ENCODE measurements at places on chromosomes 5 and 9.

DNA sequence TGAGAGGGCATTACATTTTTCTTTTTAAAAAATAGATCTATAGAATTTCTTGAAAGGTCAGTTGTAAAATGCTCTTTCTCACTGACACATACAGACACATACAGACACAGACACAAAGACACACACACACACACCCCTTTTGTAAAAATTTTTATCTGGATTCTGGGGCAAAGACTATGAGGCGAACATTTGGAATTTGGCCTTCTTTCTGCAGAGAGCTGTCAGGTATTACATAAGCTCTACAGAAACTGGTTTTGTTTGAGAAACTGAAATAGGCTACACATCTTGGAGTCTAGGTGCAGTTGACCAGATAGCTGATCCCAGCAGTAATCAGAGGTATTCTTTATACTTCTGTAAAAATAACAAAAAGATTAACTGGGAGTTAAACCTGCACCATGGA is 315.9 kb upstream of the RPS23 start:
- DNase-seq, result no peak

- no peak for DNase-seq
Measured at GRCh38 chr5:68435611-68436010, 220.1 kb downstream of the PIK3R1 start.

DNA sequence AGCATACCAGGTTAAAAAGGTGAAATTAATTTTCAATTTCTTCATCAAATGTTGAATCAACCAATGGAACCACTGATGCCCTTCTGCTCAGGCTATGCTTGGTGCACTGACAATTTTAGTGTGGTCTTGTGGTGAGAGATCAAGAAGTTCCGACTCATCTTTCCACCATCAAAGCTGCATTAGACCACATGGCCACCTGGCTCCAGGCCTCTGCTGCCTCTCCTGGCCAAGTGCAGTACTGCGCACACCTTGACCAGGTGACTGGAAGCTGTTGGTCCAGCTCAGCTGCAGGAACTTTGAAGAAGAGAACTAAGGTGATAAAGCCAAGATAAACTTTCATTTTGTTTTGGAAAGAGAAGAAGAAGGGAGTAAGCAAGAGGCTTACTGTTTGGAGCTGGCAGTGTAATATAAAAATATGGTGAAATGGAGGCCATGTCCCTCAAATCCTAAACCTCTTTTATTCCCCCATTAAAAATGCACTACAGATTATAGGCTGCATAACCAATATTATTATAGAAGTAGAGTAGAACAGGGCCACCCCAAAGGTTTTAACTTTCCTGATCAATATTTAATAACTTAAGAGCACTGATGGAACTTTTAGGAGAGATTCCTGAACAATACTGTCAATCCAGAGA is 315.5 kb upstream of the C9orf72 start:
- DNase-seq, result peak; percentile 26

DNA sequence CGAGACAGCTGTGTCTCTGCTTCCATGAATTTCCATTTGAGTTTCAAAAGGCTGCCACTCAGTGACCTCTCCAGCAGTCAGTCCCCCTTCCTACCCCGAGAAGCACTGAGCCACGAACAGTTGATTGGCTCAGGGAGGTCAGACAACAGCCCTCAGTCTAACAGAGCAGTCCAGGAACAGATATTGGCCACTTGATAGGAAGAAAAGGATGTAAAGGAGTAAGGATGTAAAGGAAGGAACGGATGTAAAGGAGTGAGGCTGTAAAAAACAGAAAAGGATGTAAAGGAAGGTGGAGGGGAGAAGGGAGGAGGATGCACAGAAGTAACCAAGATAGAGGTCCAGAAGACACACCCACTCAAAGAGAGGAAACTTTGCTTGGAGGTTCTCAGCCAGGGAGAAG is 3.2 kb upstream of the NR4A3 start:
- DNase-seq, result no peak

DNA sequence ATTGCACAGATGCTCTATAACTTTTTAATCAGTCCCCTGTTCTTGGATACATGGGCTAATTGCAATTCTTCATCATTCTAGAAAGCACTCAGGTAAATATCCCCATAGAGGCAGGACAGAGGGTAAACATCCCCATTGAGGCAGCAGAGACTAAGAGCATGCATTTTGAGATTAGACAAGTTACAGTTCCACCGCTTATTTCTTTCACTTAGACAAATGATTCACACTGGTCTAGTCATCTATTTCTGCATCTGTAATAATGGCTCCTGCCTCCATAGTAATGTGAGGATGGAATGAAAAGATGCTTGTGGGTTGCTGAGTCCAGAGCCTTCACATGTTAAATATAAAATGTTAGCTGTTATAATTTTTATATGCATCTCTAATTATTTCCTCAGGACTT is 276.9 kb downstream of the ARHGAP26 start:
- DNase-seq, result no peak

DNA sequence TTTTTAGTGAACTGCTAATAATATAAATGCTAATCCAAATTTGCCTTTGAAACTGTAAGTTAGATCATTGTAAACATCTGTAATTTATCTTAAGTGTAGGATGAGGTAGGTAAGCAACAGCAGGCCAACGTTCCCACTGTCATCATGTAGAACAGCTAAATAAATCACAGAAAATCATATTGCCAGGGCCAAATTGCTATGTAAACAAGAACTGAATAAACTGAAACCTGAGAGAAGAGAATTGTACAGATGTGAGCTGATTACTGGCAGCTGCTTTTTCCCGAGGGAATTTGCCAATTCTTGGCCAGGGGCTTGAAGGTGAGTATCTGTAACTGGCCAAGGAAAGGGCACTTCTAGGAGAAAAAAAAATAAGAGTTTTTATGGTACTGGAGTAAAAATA is 97.6 kb downstream of the CDH10 start:
- DNase-seq, result no peak

DNA sequence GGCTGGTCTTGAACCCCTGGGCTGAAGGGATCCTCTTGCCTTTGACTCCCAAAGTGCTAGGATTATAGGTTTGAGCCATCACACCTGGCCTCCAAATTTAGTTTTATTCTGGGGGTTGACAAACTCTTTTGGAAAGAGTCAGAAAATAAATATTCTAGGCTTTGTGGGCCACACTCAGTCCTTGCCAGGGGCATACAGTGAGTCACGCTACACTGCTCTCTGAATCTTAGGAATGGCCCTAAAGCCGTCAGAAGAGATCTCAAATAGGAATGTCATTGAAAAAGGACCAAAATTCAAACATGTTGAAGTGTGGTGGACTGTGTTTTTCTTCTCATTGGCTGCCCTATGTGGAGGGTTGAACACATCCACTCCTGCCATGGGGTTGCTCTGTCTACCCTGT is 127.7 kb upstream of the BASP1 start:
- DNase-seq, result no peak

- no peak for DNase-seq
Measured at GRCh38 chr9:34570809-34571480, 18.6 kb downstream of the CNTFR start.

- no peak for DNase-seq
Measured at GRCh38 chr5:179129607-179130071, 69.5 kb downstream of the ZNF354C start.

DNA sequence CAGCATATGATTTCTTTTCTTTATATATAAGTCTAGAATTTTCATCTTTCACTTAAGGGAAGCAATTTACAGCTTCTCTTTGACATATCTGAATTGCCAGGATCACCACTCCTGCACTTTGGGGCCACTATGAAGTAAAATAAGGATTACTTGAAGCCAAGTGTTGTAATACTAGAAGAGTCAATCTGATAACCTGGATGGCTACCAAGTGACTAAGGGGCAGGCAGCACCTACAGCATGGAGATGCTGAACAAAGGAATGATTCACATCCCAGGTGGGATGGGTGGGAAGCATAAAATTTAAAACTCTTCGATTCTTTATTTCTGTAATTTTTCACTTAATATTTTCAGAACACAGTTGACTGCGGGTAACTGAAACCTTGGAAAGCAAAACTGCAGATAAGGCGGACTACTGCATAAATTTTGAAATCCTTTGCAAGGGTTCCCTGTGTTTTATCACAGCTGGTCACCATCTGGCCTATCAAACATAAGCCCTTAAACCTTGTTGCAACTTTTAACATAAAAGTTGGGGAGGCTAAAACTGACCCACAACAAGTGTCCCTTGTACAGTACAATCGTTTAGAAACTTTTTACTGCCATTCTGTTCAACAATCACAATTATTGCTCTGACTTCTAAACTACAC is 31.2 kb downstream of the NR3C1 start:
- DNase-seq, result no peak

- DNase-seq, result no peak
Measured at GRCh38 chr9:89742660-89743059, 137.8 kb downstream of the GADD45G start.

DNA sequence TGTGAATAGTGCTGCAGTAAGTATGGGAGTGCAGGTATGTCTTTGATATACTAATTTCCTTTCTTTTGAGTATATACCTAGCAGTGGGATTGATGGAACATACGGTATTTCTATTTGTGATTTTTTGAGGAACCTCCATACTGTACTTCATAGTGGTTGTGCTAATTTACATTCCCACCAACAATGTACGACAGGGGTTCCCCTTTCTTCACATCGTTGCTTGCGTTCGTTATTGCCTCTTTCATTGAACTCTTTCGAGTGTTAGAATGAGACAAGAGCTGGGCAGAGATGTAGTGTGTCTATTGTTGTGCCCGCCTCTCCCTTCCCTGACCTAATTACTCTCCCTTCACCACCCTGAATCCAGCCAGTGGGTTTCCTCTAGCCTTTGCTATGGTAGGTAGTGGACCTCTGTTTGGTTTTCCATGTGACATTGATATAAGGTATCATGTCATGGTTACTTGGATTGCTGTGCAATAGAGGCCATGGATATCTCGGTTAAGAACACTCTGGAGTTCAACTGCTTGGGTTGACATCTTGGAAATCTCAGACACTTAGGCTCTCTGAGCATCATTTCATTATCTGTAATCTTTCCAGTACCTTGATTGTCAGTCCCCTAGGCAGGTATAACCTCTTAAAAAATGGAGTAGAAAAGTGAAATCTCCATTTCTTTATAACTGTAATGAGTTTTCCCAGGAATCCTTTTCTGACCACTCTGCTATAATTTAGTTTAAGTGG is 19.5 kb downstream of the AOPEP start:
- DNase-seq, result no peak

DNA sequence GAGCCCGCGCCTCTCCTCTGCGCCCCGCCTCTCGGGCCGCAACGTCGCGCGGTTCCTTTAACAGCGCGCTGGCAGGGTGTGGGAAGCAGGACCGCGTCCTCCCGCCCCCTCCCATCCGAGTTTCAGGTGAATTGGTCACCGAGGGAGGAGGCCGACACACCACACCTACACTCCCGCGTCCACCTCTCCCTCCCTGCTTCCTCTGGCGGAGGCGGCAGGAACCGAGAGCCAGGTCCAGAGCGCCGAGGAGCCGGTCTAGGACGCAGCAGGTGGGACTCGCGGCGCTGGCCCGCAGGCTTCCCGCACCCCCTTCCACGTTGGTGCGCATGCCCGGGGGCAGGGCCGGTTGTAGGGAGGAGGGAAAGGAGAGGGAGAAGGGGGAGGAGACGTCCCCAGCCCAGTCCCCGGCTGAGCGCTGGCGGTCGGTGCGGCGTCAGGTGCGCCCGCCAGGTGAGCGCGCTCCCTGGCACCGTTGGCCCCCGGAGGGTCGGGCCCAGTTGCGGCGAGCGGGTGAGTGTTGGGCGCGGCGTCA is at the start of gene OCLN:
TSS of gene OCLN (plus strand) at position 400 of the 532 bp plus-strand sequence. CDS start 11,455 bp downstream, outside the sequence.
- DNase-seq, result peak; percentile 26

GRCh38 chr9:121807823-121808278 is 156.4 kb downstream of the DAB2IP start:
- DNase-seq, result no peak

DNA sequence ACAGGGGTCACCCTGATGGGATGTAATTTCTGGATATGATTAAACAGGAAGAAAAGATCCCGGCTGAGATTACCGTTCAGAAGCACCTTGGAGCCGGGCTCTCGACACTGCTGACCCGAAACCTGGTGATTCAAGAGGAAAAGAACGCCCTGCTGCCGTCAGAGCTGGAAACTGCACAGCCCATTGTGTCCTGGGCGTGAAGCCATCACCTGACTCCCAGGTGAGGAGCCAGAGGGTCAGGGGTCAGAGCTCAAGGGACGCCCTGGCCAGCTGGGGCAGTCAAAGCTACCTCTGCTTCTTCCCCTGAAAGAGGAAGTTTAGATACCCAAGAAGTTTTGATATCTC is 17.8 kb upstream of the SLC12A7 start:
- no peak for DNase-seq
